ENCODE measurements at places on chromosomes 2 and 18.

DNA sequence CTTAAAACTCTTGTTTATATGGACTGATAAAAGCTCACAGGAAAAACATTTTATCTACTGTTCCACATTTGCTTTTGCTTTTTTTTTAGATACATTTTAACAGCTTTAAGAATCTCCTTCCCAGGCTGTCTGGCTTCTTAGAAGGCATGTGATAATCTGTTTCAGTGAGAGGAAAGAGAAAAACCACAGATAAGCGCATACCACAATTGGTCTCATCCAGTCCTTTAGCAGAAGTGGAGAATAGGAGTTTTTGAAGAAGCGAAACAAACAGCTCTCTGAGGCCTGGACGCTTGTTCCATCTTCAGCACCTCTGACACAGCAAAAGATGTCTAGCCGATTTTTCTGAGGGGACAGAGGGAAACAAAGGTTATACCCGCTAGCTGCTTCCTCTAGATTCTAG is 37.6 kb downstream of the RMC1 start:
- peak; percentile 87 for DNase-seq

- no peak for DNase-seq
Measured at GRCh38 chr2:156329927-156330726, 2.4 kb downstream of the NR4A2 start.

DNA sequence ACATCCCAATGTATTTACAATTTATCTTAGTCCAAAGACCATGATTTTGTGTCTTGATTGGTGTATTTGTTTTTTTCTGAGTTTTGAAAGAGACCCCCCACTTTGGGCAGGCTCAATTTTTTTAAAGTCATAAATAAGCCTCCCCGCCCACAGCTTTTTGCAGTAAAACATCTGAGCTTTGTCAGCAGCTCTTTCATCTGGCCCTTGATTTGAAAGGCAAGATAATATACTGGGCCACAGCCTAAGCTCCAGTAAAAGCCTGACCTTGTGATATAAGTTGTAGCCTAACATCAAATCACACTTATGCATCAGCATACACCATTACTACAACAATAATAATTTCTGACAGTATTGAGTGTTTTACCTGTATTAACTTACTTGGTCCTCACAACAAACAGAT is 51.3 kb upstream of the SERTAD2 start:
- DNase-seq = no peak

DNA sequence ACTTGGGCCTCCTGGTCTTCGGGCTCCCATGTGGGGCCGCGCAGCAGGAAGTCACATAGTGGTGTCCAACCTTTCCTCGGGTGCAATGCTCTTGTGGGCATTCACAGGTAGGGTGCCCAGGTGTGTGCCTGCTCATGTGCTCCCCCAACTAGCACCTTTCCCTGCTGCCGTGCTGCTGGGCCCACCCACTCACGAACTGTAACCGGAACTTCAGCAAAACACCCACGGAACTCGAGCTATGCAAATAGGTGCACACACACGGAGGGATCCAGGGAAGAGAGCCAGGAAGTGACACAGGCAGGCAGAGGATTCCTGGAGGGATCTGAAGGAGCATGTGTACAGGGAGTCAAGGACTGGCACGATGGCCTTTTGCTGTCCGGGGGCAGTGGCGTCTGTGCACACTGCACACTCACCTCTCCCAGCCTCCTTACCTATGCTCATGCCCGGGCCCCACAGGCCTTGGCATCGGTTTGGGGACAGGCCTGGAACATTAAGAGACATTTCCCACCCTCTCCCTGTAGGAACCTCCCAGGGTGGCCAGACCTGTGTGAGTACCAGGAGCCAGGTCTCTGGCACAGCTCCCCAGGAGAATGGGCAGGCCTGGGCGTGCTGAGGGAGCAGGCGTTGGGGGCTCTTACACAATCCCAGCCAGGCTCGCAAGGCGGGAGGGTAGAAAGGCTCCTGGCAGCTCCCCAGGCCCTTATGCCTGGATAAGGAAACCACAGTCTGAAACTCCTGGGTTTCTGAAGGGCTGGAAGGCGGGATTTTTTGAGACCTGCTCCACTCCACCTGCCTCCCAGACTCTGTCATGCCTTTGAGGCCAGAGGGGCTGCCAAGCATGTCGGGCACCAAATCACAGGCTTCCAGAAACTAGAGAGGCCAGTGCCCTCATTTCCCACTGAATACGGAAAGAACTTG is 6.6 kb upstream of the PTMA start:
- DNase-seq = no peak

DNA sequence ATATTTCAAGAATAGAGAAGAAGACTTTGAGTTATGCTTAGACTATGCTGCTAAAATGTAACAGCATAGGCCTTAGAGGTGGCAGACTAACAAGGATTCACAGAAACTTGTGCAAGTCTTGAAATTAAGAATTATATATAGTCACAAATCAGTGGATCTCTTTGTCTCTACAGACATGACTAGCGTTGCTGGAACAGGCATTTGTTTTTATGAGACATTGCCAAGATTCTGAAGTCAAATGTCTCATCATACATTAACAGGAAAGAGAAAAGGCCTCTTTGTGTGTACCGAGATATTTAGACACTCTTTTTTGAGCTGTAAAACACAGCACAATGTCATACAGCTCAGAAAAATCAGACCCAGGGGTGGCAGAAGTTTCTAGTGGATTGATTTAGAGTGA is 207.1 kb downstream of the TMX3 start:
- no peak for DNase-seq

- no peak for DNase-seq
Measured at GRCh38 chr2:64391424-64391823, 62.5 kb upstream of the LGALSL start.

GRCh38 chr18:36595046-36595817 is 233.6 kb downstream of the TPGS2 start:
- no peak for DNase-seq

GRCh38 chr2:181655519-181655918 is 1.4 kb downstream of the CERKL start:
- no peak for DNase-seq

DNA sequence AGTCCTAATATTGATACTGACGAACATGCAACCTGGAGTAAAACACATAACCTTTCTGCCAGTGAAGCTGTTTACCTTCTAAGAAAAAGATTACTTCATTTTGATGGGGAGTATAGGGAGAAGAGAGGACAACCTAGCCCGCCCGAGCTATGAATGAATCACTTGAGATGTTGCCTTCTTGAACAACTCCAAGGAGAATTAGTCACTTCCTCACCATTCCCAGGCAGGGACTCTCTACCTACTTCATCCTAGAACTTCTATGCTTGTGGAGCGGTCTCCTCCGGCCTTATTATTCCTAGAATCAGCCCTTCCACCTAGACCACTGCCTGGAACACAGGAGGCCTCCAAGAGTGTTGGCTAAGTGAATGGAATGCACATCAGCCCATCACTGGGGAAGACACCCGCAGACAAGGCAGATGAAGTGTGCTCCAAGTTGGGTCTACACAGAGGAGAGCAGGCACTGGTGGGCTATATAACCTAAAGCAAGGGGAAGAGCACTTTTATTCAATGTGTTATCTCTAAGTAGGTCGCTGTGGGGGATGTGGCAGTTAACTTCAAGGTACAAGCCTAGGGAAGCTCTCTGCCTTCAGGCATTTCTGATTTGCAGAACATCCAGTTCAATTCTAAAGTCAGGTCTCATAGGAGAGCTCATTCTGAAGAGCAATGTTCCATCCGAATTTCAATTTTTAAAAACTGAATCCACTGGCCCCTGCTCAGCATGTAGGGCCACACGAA is 57.4 kb downstream of the STK39 start:
- no peak for DNase-seq

DNA sequence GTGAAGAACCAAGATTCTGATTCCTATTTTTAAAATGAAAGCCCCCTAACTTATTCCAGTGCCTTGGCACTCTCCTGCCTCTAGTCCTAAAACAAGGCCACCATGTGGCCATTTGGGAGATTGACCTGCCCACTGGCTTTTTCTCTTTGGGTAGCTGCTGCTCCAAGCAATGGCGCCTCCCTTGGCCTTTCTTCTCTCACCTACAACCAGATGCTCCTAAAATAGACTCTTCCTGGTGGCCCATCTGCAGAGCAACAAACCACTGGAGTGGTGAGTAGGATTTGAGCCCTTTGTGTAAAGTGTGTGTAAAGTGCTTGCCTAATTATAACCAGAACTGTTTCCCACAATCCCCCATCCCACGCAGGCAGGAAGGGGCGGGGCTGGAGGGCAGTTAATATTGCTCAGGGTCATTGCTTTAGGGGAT is 114.2 kb downstream of the FHOD3 start:
- DNase-seq = peak; percentile 42

Measured in KBM-7 (cell line).